Activated CD4-positive, alpha-beta memory T cell treated with anti-CD3 and anti-CD28 coated beads for 36 hours (primary cell): ENCODE measurements at places on chromosomes 7 and 10. TPM values are rescaled to one million over a fixed set of nuclear protein-coding genes. Genes with fewer than 3 reads are reported as not detected.

DNA sequence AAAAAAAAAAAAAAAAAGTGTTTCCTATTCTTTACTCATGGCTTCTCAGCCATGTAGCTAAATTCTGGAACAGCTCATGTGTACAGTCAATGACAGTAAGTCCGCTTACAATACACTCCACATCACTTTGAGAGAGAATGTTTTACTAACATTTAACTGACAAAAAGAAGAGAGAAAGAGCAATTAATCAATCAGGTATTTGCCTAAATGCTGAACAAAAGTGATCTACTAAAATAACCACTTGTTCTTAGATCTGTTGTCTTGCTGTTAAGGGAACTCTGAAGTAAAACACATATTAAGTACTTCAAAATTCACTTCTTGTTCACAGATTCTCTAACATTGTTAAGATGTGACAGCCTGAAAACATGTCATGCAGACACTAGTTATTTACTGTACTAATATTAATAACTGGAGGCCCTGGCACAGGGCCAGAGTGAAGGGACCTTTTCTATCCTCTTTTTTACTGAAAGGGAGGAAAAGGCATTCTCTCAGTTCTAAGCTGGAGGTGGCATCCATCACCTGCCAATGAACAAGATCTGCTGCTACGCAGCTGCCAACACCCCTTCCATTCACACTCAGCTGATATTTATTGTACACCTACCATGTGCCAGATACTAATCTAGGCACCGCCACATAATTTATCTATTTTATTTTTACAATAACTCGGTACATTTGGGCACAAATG is 72.6 kb downstream of the AHR start:
- no peak for DNase-seq
- no peak overlapping the region for H3K4me3 ChIP-seq
- no peaks in the 10 kb centered on the region for H3K27me3 ChIP-seq

CLRN3 gene
- total RNA-seq = not detected

PON3 gene
- total RNA-seq = not detected

- H3K4me1 ChIP-seq = peaks cover 11% of the 10 kb centered on the region
- H3K4me3 ChIP-seq = no peak overlapping the region
- no peak overlapping the region for H3K27ac ChIP-seq
- no peak for DNase-seq
- H3K36me3 ChIP-seq = no peaks in the 10 kb centered on the region
- H3K27me3 ChIP-seq = peaks cover 2% of the 10 kb centered on the region
These were observed 89.1 kb upstream of the ADO start for GRCh38 chr10:62715383-62715782.

PPP1R9A gene
- not detected for total RNA-seq

DNA sequence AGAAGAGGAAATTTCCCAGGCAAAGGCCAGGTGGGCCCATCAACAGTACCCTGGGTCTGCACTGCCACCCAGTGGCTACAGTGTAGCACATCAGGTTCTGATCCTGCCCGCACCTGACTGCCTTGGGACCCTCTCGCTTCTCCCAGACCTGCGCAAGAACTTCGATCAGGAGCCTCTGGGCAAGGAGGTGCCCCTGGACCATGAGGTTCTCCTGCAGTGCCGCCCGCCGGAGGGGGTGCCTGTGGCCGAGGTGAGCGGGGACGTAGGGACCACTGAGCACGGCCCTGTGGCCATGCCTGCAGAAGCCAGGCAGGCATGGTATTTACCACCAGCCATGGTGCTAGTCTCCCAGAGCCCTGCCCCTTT is 33.9 kb upstream of the SLC29A3 start:
- no peaks in the 10 kb centered on the region for H3K27me3 ChIP-seq
- no peaks in the 10 kb centered on the region for H3K4me1 ChIP-seq
- H3K27ac ChIP-seq = no peak overlapping the region
- no peak overlapping the region for H3K4me3 ChIP-seq

GRCh38 chr10:18687195-18687594 is 28.0 kb downstream of the ARL5B start:
- H3K27me3 ChIP-seq = no peaks in the 10 kb centered on the region
- no peak overlapping the region for H3K27ac ChIP-seq
- no peak for DNase-seq
- H3K36me3 ChIP-seq = peaks cover 8% of the 10 kb centered on the region
- peaks cover 6% of the 10 kb centered on the region for H3K4me1 ChIP-seq
- H3K4me3 ChIP-seq = no peak overlapping the region

DNA sequence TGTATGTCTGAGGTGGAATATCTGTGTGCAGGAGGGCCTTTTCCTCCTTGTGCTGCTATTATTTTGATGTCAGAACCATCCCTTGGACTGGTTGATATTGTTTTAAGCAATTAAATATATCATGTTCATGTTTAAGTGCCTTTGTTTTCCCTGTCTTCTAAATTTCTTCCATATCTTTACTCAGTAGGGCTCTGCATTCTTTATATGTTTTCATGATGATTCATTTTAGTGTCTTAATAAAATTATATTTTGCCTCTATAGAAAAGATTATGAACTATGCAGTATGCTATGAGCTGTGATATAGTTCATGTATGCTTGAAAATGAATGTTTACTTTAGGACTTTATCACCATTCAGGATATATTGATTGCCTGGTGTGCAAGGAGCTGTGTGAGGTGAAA is 34.8 kb downstream of the AHR start:
- peaks cover under 1% of the 10 kb centered on the region for H3K4me1 ChIP-seq
- H3K36me3 ChIP-seq = peaks cover 51% of the 10 kb centered on the region
- no peaks in the 10 kb centered on the region for H3K27me3 ChIP-seq
- no peak for DNase-seq
- H3K4me3 ChIP-seq = no peak overlapping the region

- H3K36me3 ChIP-seq = no peaks in the 10 kb centered on the region
- H3K4me3 ChIP-seq = no peak overlapping the region
- H3K4me1 ChIP-seq = no peaks in the 10 kb centered on the region
- H3K27me3 ChIP-seq = no peaks in the 10 kb centered on the region
These were observed 62.6 kb downstream of the ASB13 start for GRCh38 chr10:5603848-5604170.

DNA sequence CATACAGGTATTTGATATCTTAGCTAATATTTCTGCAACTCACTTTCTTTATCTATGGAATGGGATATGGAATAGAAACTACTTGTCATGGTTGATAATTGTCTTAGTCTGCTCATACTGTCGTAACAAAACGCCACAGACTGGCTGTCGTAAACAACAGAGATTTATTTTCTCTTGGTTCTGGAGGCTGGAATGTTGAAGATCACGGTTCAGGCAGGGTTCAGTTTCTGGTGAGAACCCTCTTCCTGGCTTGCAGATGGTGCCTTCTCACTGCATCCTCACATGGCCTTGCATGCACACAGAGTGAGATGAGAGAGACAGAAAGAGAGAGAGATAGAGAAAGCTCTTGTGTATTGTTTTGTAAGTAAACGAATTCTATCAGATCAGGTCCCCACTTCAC is 332.7 kb upstream of the MAGI2 start:
- H3K27ac ChIP-seq = no peak overlapping the region
- H3K4me3 ChIP-seq = no peak overlapping the region
- DNase-seq = no peak
- no peaks in the 10 kb centered on the region for H3K36me3 ChIP-seq

DNA sequence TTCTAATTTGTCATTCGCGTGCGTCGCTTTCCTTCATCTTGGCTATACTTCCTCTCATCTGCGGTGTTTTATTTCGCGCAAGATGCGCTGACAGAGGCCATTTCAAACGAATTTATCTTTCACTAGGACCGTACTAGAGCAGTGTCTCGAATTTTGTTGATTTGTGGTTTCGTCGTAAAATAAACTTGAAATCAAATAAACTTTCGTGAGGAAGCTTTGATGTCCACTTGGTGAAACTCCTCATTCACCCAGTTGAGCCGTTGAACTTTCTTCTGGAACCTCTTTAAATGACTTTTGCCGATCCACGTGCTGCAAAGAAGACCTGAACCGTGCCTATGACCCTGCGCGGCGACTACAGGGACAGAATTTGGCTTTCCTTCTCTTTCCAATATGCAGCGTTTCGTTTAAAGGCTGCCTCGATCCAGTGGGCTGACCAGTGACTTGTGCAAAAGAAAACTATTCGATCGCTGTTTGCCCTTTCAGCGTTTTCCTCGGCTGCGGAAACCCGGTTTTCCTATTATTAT is 163.9 kb upstream of the PPP1R3A start:
- no peak for DNase-seq
- H3K4me3 ChIP-seq = no peak overlapping the region
- H3K27ac ChIP-seq = no peak overlapping the region
- no peaks in the 10 kb centered on the region for H3K36me3 ChIP-seq

SH2B2 gene
- 3.8 TPM for total RNA-seq

DNA sequence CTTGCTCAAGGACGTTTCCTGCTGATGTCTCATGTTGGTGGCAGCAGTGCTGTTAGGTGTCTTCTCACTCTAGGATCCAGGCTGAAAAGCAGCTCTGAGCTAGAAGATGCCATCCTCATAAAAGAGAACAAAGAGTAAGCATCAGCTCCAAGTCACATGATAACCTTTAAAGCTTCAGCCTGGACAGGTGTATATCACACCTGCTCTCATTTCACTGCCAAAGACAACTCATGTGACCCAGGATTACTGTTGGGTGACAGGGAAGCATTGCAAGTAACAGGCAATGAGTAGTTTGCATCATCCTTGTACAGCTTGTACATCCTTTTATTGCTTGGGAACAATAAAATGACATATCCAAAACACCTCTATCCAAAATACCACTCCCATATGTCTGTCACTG is 423.4 kb upstream of the DPP6 start:
- H3K27ac ChIP-seq = no peak overlapping the region
- no peaks in the 10 kb centered on the region for H3K36me3 ChIP-seq
- H3K27me3 ChIP-seq = no peaks in the 10 kb centered on the region
- no peak overlapping the region for H3K4me3 ChIP-seq
- no peak for DNase-seq
- H3K4me1 ChIP-seq = no peaks in the 10 kb centered on the region

STK31 gene
- not detected for total RNA-seq

- no peak overlapping the region for H3K27ac ChIP-seq
- no peak overlapping the region for H3K4me3 ChIP-seq
- H3K4me1 ChIP-seq = no peaks in the 10 kb centered on the region
- H3K27me3 ChIP-seq = no peaks in the 10 kb centered on the region
- no peak for DNase-seq
These were observed 75.2 kb downstream of the CDC123 start for GRCh38 chr10:12271210-12271540.

FAM107B gene
- 132 TPM for total RNA-seq

RSU1 gene
- total RNA-seq = 61.9 TPM

DNA sequence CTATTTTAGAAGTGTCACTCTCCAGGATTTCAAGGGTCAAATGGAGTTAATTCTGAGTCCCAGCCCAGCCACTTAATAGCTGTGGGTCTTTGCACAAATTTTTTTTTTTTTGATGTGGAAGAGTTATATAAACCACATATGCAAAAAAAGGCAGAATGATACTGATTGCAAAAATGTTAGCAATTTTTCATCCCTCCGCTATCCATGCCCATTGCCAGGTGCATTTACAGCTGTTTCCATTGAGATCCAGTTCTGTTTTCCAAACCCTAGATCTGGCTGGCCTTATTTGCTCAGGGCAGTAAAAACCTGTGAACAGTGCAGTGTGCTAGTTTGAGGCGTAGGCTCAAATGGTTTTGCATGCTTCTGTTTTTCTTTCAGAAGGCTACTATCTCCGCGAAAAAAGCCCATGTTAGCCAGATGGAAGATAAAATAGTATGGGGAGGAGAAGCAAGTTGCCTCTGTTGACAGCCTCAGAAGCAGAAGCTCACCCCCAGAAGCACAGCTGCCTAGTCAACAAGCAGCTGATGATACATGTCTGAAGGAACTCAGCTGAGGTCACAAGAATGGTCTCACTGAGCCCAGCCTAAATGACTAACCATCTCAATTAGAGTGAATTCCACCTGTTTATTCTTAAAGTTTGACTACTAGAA is 997 bp upstream of the ZNF138 start:
- no peak for DNase-seq
- no peaks in the 10 kb centered on the region for H3K27me3 ChIP-seq

- H3K27ac ChIP-seq = no peak overlapping the region
- no peak overlapping the region for H3K4me3 ChIP-seq
- no peak for DNase-seq
- H3K4me1 ChIP-seq = no peaks in the 10 kb centered on the region
These were observed 46.5 kb upstream of the ITGB8 start for GRCh38 chr7:20284003-20284770.

DNA sequence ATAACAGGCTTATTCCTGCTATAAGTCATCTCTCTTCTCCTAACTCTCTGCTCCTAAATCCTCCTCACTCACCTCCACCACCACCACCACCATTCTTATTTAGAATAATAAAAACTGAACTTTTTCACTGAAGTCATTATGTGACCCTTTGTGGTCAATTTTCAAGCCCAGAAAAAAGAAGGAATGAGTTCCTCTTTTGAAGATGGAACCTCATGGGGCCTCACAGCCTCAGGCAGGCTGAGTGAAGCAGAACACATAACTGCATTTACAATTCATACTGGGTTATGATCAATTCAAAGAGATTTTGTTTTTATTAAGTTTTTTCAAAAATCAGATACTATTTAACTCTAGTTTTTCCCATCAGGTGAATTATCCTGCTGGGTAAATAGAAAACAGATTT is 29.8 kb downstream of the PNLIPRP3 start:
- no peak for DNase-seq
- no peaks in the 10 kb centered on the region for H3K4me1 ChIP-seq
- no peaks in the 10 kb centered on the region for H3K27me3 ChIP-seq
- H3K27ac ChIP-seq = no peak overlapping the region
- no peaks in the 10 kb centered on the region for H3K36me3 ChIP-seq

DNA sequence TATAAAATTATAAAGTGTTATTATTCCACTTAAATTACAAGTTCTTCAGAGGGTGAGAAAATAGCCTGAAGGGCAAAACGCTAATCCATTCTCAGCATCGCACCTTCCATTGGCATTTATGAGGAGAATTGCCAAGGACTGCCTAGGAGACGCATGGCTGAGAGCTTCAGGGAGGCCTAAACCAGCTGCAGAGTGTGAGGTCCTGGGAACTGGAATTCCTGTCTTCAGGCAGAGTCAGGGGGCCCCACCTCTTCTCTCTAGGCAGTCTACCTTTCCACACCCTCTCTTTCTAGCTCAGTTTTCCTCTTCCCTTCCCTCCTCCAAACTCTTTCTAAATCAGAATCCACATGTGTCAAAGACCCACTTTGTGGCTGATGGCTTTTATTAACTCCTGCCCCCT is 35.3 kb downstream of the LRRC72 start:
- H3K4me1 ChIP-seq = peaks cover 20% of the 10 kb centered on the region
- no peaks in the 10 kb centered on the region for H3K27me3 ChIP-seq
- no peak for DNase-seq
- H3K27ac ChIP-seq = no peak overlapping the region

GRCh38 chr7:99313204-99313573 is 12.5 kb upstream of the ARPC1A start:
- H3K27me3 ChIP-seq = peaks cover 9% of the 10 kb centered on the region
- H3K27ac ChIP-seq = no peak overlapping the region
- DNase-seq = no peak
- no peak overlapping the region for H3K4me3 ChIP-seq
- H3K4me1 ChIP-seq = peaks cover 7% of the 10 kb centered on the region

TDRD1 gene
- 0.90 TPM for total RNA-seq

MMD2 gene
- not detected for total RNA-seq

- H3K36me3 ChIP-seq = peaks cover 3% of the 10 kb centered on the region
- no peak overlapping the region for H3K27ac ChIP-seq
- H3K27me3 ChIP-seq = no peaks in the 10 kb centered on the region
- H3K4me3 ChIP-seq = no peak overlapping the region
- DNase-seq = no peak
These were observed 61.8 kb upstream of the AHR start for GRCh38 chr7:17236603-17237002.
